ENCODE measurements at places on chromosomes 5 and 9.
A peak's percentile ranks its signal among the peaks of the same experiment; 100 is the strongest.

DNA sequence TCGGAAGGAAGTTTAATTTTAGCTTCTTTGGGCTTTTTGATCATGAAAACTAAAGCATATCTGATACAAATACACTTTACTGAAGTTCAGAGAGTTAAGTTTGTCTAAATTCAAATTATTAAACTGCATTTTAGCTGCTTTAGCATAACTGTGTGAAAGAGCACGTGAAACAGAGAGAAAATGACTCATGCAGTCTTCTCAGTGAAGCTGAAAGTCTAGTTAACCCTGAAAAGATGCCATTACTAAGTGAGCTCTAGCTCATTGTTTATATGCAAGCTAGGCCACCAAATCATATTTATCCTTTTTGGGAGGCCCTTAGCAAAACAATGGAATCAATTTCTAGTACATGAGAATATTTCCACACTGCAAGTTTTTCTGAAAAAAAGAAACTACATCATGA, 27.6 kb downstream of the TPD52L3 start:
- peak; percentile 47 for DNase-seq

GRCh38 chr9:119126040-119126439, 243.2 kb downstream of the BRINP1 start:
- no peak for DNase-seq

- no peak for DNase-seq
Observed at GRCh38 chr5:133483406-133484090, 128.8 kb downstream of the FSTL4 start.

DNA sequence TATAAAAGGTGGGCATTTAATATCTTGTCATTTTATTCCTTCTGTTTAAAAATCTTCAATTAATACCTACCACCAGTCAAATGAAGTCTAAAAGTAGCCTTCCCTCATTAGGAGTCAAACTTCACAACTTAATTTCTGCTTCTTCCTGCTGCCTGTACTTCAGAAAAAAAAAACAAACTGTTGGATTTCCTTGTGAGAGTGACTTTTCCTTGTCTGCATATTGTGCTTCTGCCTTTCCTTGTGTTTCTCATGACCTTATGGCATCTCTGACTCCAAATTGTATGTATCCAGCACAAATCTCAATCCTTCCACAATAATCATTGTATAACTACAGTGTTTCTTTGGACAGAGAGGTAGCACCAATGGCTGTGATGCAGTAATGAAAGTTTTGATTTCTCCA, 32.1 kb downstream of the GRAMD2B start:
- no peak for DNase-seq

DNA sequence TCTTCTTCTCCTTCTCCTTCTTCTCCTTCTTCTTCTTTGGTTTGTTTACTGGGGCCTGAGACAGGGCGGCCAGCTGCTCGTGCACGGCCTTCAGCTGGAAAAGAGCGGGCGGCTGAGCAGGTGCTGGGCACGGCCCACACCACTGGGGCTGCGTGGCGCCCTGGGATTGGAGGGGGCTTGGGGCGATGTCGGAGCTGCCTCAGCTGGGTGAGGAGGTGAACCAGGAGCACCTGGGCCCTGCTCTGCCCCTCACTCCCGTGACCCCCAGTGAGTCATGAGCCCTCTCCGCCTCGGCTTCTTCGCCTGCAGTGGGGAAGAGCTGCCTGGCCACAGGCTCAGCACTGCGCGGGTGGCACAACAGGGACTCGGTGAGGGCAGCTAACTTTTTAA, 14.9 kb downstream of the BRD3OS start:
- DNase-seq = no peak

GRCh38 chr5:173644673-173645436, 28.4 kb upstream of the BOD1 start:
- DNase-seq = peak; percentile 11

DNA sequence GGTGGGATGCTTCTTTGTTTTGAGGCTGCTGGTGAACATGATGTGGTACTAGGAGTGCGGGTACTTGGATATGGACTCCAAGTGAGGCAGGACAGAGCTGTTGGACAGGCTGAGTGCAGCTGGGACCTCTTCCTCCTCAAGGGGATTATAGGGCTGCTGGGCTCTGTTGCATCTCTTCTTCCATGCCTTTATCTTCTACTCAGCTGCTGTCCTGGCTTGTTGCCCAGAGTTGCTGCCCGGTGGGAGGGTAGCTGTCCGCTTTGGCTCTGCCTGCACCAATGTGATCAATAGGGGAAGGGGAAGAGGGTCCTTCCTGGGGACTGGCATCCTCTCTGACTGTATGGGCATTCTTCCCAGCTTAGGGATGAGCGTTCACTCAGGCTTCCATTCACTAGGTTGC, 1217.9 kb upstream of the ACO1 start:
- DNase-seq = no peak

GRCh38 chr5:154276973-154277331, 86.4 kb downstream of the GALNT10 start:
- DNase-seq = peak; percentile 98

- DNase-seq = no peak
Observed at GRCh38 chr9:4243113-4243512, 56.8 kb downstream of the GLIS3 start.

DNA sequence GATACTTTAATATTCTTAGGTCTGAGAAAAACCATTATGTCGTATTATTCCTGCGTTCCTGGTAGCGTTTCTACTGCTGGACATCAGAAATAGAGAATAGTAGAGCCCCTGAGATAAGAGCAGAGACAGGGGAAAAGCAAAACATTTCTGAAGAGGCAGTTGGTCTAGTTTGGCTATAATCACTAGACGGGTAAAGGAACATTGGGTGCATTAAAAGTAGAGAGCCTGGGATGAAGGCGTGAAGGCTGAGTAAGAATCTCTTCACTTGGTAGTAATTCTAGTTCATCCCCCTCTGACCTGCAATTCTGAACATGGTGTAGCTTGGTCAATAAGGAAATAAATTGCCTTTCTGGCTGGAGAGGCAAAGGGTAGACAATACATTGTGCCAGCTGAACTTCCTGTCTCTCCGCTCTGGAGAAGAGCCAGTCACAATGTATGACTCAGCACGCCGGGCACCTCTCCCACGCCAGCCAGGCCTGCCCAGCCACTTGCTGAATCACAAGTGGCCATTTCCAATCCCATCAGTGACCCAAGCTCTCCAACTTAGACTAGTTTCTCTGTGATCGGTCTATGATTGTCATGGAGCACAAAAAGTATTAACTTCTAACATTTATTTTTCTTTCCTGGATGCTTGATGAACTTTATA, 75.4 kb downstream of the STK32A start:
- DNase-seq = peak; percentile 12

- DNase-seq = no peak
Observed at GRCh38 chr9:125276771-125277170, 15.1 kb downstream of the GAPVD1 start.

- peak; percentile 74 for DNase-seq
Observed at GRCh38 chr9:76810377-76810957, 46.2 kb downstream of the PCA3 start.

- DNase-seq = no peak
Observed at GRCh38 chr5:34035756-34036155, 7.3 kb downstream of the C1QTNF3 start.

DNA sequence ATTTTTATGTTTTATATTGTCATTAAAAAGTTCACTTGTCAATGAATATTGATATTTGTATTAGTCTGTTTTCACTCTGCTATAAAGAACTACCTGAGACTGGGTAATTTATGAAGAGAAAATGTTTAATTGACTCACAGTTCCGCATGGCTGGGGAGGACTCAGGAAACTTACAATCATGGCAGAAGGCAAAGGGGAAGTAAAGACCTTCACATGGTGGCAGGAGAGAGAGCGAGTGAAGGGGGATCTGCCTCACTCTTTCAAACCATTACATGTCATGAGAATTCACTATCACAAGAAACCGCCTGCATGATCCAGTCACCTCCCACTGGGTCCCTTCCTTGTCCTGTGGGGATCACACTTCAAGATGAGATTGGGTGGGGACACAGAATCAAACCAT, 27.4 kb downstream of the SRD5A1 start:
- DNase-seq = no peak

GRCh38 chr9:84711936-84712335, 42.4 kb downstream of the NTRK2 start:
- DNase-seq = no peak

GRCh38 chr5:137845472-137845871, 22.2 kb upstream of the MYOT start:
- no peak for DNase-seq
